B cell (primary cell): ENCODE measurements at places on chromosomes 5 and 9. TPM values are rescaled to one million over a fixed set of nuclear protein-coding genes. Genes with fewer than 3 reads are reported as not detected.

The POLR1E gene
- total RNA-seq = 30.3 and 31.0 TPM in 2 replicates

The PCDHB9 gene
- total RNA-seq = 0.12 TPM in 2 replicates

The FBLL1 gene
- total RNA-seq = not detected in 2 replicates

The KCNV2 gene
- not detected in 2 replicates for total RNA-seq

The CARTPT gene
- total RNA-seq = not detected in 2 replicates

The CARD9 gene
- 0.44 and 0.57 TPM in 2 replicates for total RNA-seq

The NTRK2 gene
- total RNA-seq = 0.10 TPM in 1 of 2 replicates, not detected in the other

The SPINK6 gene
- total RNA-seq = not detected in 2 replicates

The LMX1B gene
- not detected in 2 replicates for total RNA-seq

The SCGB3A2 gene
- total RNA-seq = not detected in 2 replicates

The SLC34A1 gene
- total RNA-seq = not detected in 2 replicates

The ADRB2 gene
- 11.4 and 12.4 TPM in 2 replicates for total RNA-seq

The ROR2 gene
- total RNA-seq = 0.22 and 0.49 TPM in 2 replicates

The SUSD3 gene
- total RNA-seq = 38.3 and 41.0 TPM in 2 replicates

The C5orf34 gene
- 5.1 and 5.5 TPM in 2 replicates for total RNA-seq

The SLC36A3 gene
- total RNA-seq = not detected in 2 replicates

The DBH gene
- total RNA-seq = not detected in 2 replicates

The SEMA4D gene
- 215 and 231 TPM in 2 replicates for total RNA-seq

The KIAA0825 gene
- 2.7 and 3.0 TPM in 2 replicates for total RNA-seq
